DND-41 (cell line): ENCODE measurements at places on chromosomes 6 and 20.

DNA sequence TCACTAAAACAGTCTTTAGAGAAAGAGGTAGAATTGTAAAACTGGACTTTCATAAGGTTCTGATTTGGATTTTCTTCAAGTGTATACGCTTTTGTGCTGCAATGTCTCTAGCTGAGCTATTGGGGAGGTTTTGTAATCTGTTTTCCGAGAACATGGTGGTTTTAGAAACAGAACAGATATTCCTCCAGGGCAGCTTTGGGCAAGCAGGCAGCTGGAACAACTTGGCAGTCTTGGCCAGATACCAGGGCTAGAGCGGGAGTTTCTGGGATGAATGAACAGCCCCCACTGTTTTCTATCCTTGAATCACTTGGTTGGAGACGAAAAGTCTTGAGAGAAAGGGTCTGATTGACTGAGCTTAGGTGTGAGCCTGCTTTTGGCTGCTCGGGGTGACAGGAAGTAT lies 17.1 kb upstream of the ARMC2 start:
- no peak for DNase-seq
- H3K27ac ChIP-seq, result no peak overlapping the region
- H3K27me3 ChIP-seq, result no peaks in the 10 kb centered on the region
- no peak overlapping the region for H3K4me3 ChIP-seq
- H3K4me1 ChIP-seq, result peaks cover 2% of the 10 kb centered on the region; the same call in 1 of the 2 replicates

DNA sequence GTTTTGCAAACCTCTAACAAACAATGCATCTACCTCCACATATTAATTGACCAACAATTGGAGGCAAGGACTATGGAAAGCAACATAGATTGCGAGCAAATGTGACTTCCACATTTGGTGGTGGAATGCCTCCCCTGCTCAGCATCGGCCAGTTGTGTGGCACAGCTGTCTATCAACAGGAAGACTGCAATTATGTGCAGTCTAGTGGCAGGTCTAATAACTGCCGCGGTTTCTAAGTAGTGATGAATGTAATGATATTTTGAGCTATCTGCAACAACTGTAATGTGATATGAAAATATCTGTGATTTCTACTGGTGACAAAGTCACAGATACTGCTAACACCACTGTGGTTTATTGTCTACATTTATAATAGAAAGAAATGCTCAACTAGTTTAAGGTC lies 56.8 kb downstream of the NCR2 start:
- DNase-seq, result no peak
- no peaks in the 10 kb centered on the region for H3K27me3 ChIP-seq
- peaks cover 15% of the 10 kb centered on the region for H3K4me1 ChIP-seq
- H3K4me3 ChIP-seq, result no peak overlapping the region
- no peaks in the 10 kb centered on the region for H3K36me3 ChIP-seq

DNA sequence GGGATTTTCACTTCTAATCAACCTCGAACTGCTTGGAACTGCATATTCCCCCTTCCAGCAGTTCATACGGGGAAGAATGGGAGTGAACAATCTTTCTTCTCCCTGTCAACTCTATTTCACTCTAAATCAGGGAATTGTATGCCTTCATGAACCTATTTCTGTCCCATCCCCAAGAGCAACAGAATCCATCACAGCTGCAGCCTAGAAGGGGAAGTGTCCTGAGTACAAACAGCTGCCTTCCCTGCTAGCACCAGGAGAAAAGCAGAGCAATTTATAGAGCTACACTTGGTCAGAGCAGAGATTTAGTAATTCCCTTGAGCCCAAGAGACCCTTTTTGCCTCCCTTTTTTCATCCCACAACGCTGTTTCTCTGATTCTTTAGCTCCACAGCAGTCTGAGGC lies 208.4 kb downstream of the ADGRG6 start:
- no peak for DNase-seq
- no peaks in the 10 kb centered on the region for H3K4me1 ChIP-seq
- no peak overlapping the region for H3K27ac ChIP-seq
- H3K4me3 ChIP-seq, result no peak overlapping the region
- no peaks in the 10 kb centered on the region for H3K36me3 ChIP-seq

- no peak overlapping the region for H3K4me3 ChIP-seq
- no peak overlapping the region for H3K27ac ChIP-seq
- H3K27me3 ChIP-seq, result peaks cover 6% of the 10 kb centered on the region
- DNase-seq, result no peak
- H3K36me3 ChIP-seq, result no peaks in the 10 kb centered on the region
- no peaks in the 10 kb centered on the region for H3K4me1 ChIP-seq
These were observed 86.6 kb upstream of the BMP2 start for GRCh38 chr20:6680854-6681253.

- no peaks in the 10 kb centered on the region for H3K36me3 ChIP-seq
- no peaks in the 10 kb centered on the region for H3K27me3 ChIP-seq
- DNase-seq, result no peak
- H3K4me3 ChIP-seq, result no peak overlapping the region
- no peaks in the 10 kb centered on the region for H3K4me1 ChIP-seq
These were observed 82.7 kb downstream of the FARS2 start for GRCh38 chr6:5343998-5344397.

GRCh38 chr20:48826883-48827771 lies 672 bp downstream of the PREX1 start:
- no peak overlapping the region for H3K27ac ChIP-seq
- peak; percentile 20 for DNase-seq
- peaks cover 16% of the 10 kb centered on the region for H3K27me3 ChIP-seq
- no peak overlapping the region for H3K4me3 ChIP-seq

- no peak for DNase-seq
- no peaks in the 10 kb centered on the region for H3K27me3 ChIP-seq
- H3K36me3 ChIP-seq, result no peaks in the 10 kb centered on the region
These were observed 61.7 kb downstream of the STK35 start for GRCh38 chr20:2163312-2163711.

- DNase-seq, result no peak
- H3K4me1 ChIP-seq, result no peaks in the 10 kb centered on the region
- H3K36me3 ChIP-seq, result no peaks in the 10 kb centered on the region
- no peak overlapping the region for H3K4me3 ChIP-seq
These were observed 65.9 kb upstream of the MANEA start for GRCh38 chr6:95511404-95511803.

GRCh38 chr20:51935003-51935358 lies 132.7 kb upstream of the SALL4 start:
- no peaks in the 10 kb centered on the region for H3K4me1 ChIP-seq
- H3K4me3 ChIP-seq, result no peak overlapping the region
- no peak for DNase-seq
- H3K27me3 ChIP-seq, result no peaks in the 10 kb centered on the region
- H3K27ac ChIP-seq, result no peak overlapping the region

DNA sequence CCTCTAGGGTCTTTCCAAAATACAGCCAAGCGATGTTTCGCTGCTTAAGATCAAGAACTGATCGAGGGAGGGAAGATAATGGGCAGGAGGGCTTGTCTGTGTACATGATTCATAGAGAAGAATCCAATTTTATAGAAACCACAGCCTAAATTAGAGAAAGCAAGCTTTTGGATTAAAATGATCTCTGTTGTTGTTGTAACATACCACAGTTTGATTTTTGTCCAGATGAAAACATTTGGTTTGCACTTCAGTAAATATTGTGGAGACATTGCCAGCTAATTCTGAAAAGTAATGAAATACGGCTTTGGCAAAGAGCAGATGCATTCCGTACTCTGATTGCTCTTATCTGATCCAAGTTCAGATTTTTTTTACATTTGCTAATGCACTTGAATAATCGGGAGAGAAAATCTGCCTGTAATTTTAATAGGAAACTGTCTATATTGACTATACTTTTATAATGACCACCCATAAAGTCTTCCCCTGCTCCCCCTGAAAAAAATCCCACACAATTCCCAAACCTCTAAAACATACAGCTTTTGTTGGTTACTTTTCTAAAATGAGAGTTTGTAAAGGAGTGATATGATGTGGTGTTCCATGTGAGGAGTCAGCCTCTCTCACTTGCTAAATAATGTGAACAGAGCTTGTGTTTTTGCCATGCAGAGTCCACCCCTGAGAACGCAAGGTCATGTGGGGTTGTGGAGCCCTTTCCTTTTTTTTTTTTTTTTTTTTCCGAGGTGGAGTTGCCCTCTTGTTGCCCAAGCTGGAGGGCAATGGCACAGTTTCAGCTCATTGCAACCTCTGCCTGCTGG lies 199.9 kb downstream of the DTNBP1 start:
- no peaks in the 10 kb centered on the region for H3K4me1 ChIP-seq
- no peaks in the 10 kb centered on the region for H3K36me3 ChIP-seq
- DNase-seq, result no peak
- H3K27ac ChIP-seq, result no peak overlapping the region
- H3K27me3 ChIP-seq, result no peaks in the 10 kb centered on the region
- H3K4me3 ChIP-seq, result no peak overlapping the region

DNA sequence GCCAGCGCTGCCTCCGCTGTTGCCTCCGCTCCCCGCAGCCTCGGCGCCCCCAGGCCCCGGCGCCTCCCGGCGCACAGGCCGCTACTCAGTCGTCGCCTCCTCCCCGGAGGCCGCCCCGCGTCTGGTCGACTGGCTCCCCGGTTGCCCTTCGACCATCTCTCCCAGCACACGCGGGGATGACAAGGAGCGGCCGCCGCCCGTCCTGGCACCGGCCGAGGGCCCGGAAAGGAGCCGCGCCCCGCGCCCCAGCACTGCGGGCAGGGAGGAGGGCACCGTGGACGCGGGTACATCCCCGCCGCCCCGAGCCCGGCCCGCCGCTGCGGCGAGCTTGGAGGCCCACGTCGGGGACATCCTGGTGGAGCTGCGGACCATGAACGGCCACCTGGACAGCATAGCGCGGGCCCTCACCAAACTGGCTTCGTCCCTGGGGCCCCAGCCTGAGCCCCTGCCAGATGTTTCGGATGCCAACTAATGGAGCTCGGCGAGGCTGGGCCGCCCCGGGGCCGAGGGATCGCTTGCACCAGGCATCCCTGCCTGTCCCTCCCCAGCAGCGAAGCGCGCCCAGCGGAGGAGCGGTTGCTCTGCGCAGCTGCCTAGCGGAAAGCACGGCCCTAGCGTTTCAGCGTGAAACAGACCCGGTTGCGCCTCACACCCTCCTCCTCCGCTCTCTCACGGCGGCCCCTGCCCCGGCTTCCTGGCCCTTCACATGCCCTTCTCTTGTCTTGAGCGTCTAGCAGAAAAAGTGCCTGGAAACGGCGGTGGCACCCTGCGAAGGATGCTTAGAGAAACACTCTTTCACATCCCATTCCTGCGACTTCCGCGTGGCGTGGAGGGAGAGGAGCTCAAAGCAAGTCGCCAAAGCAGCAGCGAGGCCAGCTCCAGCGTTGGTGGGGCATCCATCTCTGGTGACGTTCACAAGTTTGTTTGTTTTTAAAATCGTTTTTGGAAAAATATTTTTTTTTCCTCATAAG lies 285.8 kb upstream of the SUPT3H start:
- no peaks in the 10 kb centered on the region for H3K36me3 ChIP-seq
- H3K4me1 ChIP-seq, result peaks cover 31% of the 10 kb centered on the region
- H3K27me3 ChIP-seq, result no peaks in the 10 kb centered on the region
- H3K27ac ChIP-seq, result no peak overlapping the region
- no peak for DNase-seq

DNA sequence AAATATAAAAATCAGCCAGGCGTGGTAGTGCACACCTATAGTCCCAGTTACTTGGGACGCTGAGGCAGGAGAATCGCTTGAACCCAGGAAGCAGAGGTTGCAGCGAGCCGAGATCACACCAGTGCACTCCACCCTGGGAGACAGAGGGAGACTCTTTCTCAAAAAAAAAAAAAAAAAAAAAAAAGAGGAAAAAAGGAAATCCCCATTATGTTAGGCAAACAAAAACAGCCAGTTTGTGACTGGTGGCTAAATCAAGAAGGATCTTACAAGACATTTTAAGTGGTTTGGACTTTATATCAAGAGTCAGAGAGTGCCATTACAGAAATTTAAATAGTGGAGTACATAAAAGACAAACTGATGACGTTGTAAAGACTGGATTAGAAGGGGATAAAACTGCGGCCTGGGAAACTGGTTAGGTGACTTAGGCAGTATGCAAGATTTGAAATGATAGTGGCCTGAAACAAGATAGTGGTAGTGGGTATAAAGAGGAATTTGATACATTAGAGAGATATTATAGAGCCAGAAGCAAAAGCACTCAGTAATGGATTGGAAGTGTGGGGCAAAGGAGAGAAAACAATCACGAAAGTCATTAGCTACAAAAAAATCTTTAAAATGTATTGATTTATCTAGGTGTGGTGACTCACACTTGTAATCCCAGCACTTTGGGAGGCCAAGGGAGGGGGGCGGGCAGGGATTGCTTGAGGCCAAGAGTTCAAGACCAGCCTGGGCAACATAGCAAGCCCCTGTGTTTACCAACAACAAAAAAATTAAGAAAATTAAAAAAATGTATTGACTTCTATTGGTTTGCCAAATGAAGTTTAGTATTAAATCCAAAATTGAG lies 1.7 kb upstream of the MYO6 start:
- no peak overlapping the region for H3K4me3 ChIP-seq
- DNase-seq, result no peak
- no peaks in the 10 kb centered on the region for H3K36me3 ChIP-seq
- no peaks in the 10 kb centered on the region for H3K27me3 ChIP-seq

GRCh38 chr6:17527076-17527475 lies 73.0 kb upstream of the FAM8A1 start:
- no peaks in the 10 kb centered on the region for H3K36me3 ChIP-seq
- H3K27ac ChIP-seq, result no peak overlapping the region
- no peak overlapping the region for H3K4me3 ChIP-seq
- no peaks in the 10 kb centered on the region for H3K4me1 ChIP-seq
- no peak for DNase-seq

DNA sequence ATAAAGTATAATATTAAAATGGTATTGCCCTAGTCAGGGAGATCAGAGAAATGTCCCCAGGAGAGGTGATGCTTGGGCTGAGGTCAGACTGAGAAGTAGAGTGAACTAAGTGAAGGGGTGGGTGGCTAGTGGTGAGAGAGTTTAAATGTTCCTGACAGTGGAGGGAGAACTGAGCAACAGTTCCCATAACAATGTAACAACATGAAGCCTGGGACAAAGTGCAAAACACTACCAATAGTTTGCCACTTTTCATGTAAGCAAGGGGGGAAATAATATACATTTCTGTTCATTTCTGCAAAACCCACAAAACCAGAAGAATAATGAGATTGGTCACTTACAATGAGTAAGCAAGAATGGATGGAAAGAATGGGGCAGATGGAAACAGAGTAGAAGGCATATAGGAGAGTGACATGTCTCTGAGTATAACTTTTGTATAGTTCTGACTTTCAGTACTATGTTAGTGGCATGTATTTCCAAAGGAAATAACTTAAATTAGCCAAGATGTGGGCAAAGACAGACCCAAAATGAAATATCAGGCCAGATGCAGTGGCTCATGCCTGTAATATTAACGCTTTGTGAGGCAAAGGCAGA lies 13.3 kb upstream of the FAXC start:
- H3K36me3 ChIP-seq, result no peaks in the 10 kb centered on the region
- peaks cover 3% of the 10 kb centered on the region for H3K27me3 ChIP-seq
- no peak overlapping the region for H3K27ac ChIP-seq
- H3K4me3 ChIP-seq, result no peak overlapping the region

- no peak overlapping the region for H3K4me3 ChIP-seq
- no peak overlapping the region for H3K27ac ChIP-seq
- no peaks in the 10 kb centered on the region for H3K4me1 ChIP-seq
- H3K27me3 ChIP-seq, result no peaks in the 10 kb centered on the region
These were observed 46.0 kb upstream of the NAA20 start for GRCh38 chr20:19971116-19971515.

GRCh38 chr6:43579171-43579570 lies 3.2 kb downstream of the POLH start:
- peaks cover 31% of the 10 kb centered on the region for H3K4me1 ChIP-seq
- no peak for DNase-seq
- H3K27ac ChIP-seq, result no peak overlapping the region
- H3K4me3 ChIP-seq, result no peak overlapping the region
- H3K36me3 ChIP-seq, result peaks cover 28% of the 10 kb centered on the region

- H3K27ac ChIP-seq, result no peak overlapping the region
- H3K27me3 ChIP-seq, result no peaks in the 10 kb centered on the region
- no peak overlapping the region for H3K4me3 ChIP-seq
These were observed 7.2 kb downstream of the BPIFA2 start for GRCh38 chr20:33175123-33175522.
